ENCODE measurements at places on chromosomes 1 and 21.
A peak's percentile ranks its signal among the peaks of the same experiment; 100 is the strongest.

- DNase-seq = no peak
Observed at GRCh38 chr1:31041529-31041928, 24.0 kb downstream of the PUM1 start.

DNA sequence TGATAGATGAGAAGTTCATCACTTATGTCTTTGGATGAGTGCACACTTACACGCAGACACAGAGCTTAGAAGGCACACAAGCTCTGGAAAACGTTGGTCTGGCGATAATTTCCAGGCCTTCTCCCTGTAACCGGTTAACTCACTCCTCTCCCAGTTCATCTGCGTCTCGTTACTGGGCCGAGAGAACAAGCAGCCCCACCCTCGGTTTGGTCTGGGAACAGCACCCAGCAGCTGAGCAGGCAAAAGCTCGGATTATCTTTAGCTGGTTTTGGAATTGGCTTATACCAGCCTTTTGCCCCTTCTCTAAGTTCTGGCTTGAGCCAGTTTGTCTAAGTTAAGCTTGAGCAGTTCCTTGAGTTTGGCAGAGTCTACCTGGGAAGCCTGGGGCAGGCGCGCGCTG, 27.3 kb upstream of the COL6A1 start:
- no peak for DNase-seq

- no peak for DNase-seq
Observed at GRCh38 chr21:42414553-42414927, 10.8 kb downstream of the UBASH3A start.

DNA sequence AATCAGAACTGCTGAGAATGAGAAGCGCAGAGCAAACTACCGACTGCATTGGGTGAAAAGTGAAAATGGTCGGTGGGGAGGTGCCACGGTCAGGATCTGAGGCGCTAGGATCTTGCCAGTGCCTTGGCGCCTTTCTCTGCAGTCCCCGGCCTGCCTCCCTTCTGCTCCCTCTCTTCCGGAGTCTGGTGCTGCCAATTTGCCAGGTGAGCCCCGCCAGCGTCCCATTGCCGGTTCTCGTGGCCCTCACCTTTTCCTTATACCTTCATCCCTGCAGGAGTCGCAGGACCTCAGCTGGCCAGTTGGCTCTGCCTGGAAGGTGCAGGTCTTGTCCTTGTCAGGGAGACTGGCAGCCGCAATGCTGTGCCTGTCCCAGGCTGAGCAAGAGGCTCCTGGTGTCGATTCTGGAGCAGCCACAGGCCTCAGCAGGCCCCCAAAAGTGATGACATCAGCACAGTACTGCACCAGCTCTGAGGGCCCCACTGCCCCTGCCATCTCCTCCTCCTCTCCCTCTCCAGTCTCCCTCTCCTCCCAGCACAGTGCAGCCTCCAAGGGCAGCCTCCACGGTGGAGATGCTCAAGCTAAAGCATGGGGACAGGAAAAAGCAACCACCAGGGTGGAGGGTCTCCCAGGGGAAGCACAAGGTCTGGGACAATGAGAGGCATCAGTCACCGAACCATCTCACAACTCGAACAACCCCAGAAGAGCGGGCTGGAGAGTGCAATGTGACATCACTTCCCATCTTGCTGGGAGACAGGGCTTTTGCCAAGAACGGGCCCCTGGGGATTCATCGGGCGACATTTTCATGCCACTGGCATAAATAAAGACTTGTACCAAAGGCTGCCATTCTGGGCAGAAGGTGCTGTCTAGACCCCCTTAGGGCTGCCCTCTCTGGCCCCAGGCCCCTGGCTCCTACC, 37.1 kb upstream of the H6PD start:
- DNase-seq = no peak

- no peak for DNase-seq
Observed at GRCh38 chr1:205447457-205448341, 8.1 kb downstream of the BLACAT1 start.

DNA sequence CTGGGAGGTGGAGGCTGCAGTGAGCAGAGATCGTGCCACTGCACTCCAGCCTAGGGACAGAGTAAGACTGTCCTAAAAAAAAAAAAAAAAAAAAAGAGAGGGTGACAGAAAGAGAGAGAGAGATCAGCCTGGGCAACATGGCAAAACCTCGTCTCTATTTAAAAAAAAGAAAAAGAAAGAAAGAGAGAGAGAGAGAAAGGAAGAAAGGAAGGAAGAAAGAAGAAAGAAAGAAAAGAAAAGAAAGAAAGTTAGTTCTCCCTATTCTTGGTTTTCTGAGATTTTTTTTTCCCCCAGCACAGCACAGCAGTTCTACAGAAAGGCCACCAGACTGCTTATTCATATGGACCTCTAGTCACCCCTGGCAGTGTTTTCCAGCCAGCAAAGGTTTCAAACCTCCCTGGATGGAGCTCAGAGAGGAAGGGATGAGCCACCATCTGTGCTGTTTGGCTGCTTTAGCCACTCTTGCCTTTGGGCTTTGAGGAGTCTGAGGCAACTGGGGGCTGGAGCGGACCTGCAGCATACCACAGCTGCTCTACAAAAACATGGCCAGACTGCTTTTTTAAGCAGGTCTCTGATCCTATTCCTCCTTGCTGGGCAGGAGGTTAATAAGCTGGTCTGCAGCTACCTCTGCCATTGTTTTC, 10.6 kb downstream of the S100A6 start:
- DNase-seq = no peak

DNA sequence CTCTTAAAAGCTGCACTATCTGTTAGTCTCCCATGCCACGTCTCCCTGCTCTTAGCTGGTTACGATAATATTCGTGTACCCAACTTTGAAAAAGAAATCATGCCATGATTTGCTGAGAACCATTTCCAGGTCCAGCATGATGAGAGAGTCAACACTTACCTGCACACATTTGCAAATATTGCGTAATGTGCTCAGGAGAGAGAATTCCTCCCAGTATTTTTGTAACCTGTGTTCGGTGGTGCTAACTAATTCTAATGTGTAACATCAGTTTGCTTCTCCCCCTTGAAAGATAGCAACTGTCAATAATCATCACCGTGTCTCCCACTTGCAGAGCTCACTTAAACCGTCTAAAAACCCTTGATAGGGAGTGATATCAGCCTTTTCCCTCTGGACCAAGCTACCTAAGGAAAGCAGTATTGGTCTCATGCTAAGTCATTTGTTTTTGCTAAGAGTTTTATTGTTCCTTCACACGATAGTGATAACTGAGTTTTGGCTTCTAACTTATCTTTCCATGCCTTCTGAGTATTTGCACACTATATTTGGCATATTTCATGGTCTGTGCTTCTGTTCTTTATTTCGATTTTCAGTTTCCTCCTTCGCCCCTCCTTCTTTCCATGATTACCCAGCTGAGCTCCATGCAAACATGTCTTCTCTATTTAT, 61.1 kb upstream of the IRF2BP2 start:
- peak; percentile 40 for DNase-seq

All from right lung (tissue), 10 donors.